ENCODE measurements at places on chromosomes 3 and 15. TPM values are rescaled to one million over a fixed set of nuclear protein-coding genes. Genes with fewer than 3 reads are reported as not detected.

The PRR20G gene
- not detected for total RNA-seq

The CCDC39 gene
- total RNA-seq: 2.2 TPM

The GRAMD1C gene
- 9.2 TPM for total RNA-seq

The KIF15 gene
- 1.3 TPM for total RNA-seq

The NOX5 gene
- not detected for total RNA-seq

The TRIM71 gene
- 2.5 TPM for total RNA-seq

The IL1RAP gene
- 26.8 TPM for total RNA-seq

GRCh38 chr15:40252438-40253166 is 13.7 kb downstream of the PAK6 start:
- peak overlapping the region; percentile 60 for H3K27ac ChIP-seq
- peak; percentile 79 for DNase-seq
- H3K4me1 ChIP-seq: peaks cover 22% of the 10 kb centered on the region
- H3K36me3 ChIP-seq: no peaks in the 10 kb centered on the region
- H3K27me3 ChIP-seq: peaks cover 17% of the 10 kb centered on the region

DNA sequence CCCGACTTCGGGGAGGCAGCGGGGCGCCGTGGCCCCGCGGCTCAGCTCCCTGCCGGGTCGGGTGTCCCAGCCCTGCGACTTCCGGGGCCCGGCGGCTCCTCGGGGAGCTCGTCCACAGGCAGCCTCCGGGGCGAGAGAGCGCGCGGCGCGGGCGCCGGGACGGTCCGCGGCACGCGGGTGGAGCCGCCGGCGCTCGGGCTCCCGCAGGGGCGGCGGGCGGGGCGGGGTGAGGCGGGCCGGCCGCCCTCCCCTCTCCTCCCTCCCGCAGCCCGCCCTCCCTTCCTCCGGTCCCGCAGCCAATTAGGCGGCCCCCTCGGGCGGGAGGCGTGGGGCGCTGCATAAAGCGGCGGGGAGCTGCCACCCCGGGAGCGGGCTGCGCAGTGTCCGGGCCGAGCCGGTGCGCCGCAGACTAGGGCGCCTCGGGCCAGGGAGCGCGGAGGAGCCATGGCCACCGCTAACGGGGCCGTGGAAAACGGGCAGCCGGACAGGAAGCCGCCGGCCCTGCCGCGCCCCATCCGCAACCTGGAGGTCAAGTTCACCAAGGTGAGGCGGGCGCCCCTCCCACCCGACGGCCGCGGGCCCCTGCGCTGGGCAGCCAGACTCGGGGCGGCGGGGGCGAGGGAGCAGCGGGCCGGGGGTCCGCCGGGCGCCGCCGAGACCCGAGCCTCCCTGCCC is at the start of gene ALDH1A3:
TSS of gene ALDH1A3 (plus strand) at position 368 of the 675 bp plus-strand sequence. CDS start at position 445, 77 bp downstream.
- H3K4me3 ChIP-seq: peak within 1 kb of the TSS; percentile 50
- H3K36me3 ChIP-seq: no peaks in the 10 kb centered on the region
- H3K4me1 ChIP-seq: peaks cover 12% of the 10 kb centered on the region
- H3K27me3 ChIP-seq: peaks cover 51% of the 10 kb centered on the region
- no peak for DNase-seq

- no peaks in the 10 kb centered on the region for H3K27me3 ChIP-seq
- H3K4me3 ChIP-seq: no peak overlapping the region
- no peaks in the 10 kb centered on the region for H3K36me3 ChIP-seq
- no peak overlapping the region for H3K27ac ChIP-seq
- H3K4me1 ChIP-seq: peaks cover 8% of the 10 kb centered on the region
- DNase-seq: no peak
Measured at GRCh38 chr3:124890573-124891190, 3.5 kb upstream of the ITGB5 start.

DNA sequence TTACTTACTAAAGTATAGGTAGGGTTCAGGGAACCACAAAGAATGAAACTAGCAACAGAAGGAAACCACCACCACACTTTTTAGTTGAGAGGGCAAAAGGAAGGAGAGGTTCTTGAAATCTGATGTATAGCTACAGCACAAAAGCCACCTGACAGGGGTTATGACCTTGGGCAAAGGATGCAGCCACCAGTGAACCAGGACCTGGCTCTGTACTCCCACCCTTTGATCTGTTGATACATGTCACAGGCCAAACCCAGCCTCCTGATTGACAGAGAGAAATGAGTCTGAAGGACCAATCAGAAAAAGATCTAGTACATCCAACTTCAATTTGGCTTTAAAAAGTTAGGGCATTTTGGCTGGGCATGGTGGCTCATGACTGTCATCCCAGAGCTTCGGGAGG is 20.0 kb upstream of the BLM start:
- no peak for DNase-seq
- no peaks in the 10 kb centered on the region for H3K36me3 ChIP-seq
- H3K4me1 ChIP-seq: no peaks in the 10 kb centered on the region
- H3K4me3 ChIP-seq: no peak overlapping the region

DNA sequence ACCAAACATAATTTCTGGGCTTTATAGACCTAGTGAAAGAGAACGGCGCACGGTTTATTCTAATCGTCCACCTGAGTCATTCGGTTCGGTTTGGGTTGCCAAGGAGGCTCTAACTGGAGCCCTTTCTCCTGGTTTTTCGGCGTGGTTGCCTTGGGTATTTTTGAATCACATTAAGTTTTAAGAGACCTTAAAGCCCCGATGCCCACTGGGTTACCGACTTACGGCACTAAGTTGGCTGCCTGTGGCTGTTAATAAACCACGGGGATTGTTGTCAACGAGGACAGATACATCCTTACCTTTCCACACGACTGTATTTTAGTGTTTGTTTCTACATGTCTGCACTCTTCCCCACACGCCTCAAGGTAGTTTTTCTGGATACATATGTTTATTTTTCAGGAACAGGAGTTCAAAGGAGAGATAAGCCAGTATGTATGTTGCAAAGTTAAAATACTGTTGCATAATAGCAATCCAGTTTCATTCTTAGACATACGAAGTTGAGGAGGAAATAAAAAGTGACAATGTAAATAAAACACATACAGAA is 1.2 kb upstream of the ANP32A start:
- no peak for DNase-seq
- H3K27ac ChIP-seq: peak overlapping the region; percentile 99
- peaks cover 14% of the 10 kb centered on the region for H3K4me1 ChIP-seq
- H3K36me3 ChIP-seq: no peaks in the 10 kb centered on the region
- no peaks in the 10 kb centered on the region for H3K27me3 ChIP-seq
- peak overlapping the region; percentile 96 for H3K4me3 ChIP-seq

DNA sequence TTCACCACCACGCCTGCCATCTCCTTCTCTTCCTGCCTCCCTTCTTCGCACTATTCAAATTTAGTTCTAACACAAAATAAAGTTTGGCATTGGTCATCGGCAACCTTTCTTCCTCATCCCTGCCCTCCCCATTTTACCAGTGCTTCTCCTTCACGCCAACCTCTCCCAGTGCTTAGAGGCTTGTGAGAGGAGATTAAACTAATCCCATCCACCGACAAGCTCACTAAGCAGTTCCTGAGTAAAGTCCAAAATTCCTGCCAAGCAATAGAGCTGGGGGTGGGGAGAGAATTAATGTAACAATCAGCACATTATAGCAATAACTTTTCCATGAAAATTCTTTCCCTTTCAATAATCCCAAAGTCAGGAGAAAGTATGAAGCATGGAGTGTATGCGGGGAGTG is 157.4 kb upstream of the GMNC start:
- no peak for DNase-seq
- no peaks in the 10 kb centered on the region for H3K36me3 ChIP-seq
- no peak overlapping the region for H3K27ac ChIP-seq
- no peaks in the 10 kb centered on the region for H3K27me3 ChIP-seq

DNA sequence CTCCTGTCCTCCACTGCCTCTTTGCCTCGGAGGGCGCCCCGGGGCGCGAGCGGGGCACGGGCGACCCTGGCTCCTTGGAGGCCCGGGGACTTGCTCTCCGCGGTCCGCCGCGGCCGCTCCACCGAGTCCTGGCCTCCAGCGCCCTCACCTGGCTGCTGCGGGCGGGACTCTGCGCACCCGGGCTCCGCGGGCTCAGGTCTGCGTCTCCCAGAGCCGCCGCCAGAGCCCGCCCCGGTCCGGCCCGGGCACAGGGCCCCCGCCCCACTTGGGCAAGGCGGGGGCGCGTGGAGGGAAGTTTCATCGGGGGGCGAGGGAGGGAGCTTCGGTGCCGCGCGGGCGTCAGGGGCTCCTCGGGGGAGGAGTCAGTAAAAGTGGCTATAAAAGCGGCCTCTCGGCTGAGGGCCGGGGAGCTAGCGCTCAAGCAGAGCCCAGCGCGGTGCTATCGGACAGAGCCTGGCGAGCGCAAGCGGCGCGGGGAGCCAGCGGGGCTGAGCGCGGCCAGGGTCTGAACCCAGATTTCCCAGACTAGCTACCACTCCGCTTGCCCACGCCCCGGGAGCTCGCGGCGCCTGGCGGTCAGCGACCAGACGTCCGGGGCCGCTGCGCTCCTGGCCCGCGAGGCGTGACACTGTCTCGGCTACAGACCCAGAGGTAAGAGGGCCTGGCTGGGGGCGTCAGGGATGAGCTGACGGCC is at the start of gene CEMIP:
TSS of gene CEMIP (plus strand) at position 407 of the 694 bp plus-strand sequence. CDS start 94,510 bp downstream, outside the sequence.
- H3K4me3 ChIP-seq: peak within 1 kb of the TSS; percentile 58
- no peak within 1 kb of the TSS for H3K27ac ChIP-seq
- DNase-seq: peak; percentile 80
- H3K4me1 ChIP-seq: peaks cover 51% of the 10 kb centered on the region
- H3K36me3 ChIP-seq: no peaks in the 10 kb centered on the region

GRCh38 chr15:60477916-60478565 is 901 bp downstream of the ICE2 start:
- peaks cover 20% of the 10 kb centered on the region for H3K36me3 ChIP-seq
- peak overlapping the region; percentile 94 for H3K27ac ChIP-seq
- H3K27me3 ChIP-seq: no peaks in the 10 kb centered on the region

- no peaks in the 10 kb centered on the region for H3K36me3 ChIP-seq
- no peak overlapping the region for H3K4me3 ChIP-seq
- H3K27me3 ChIP-seq: no peaks in the 10 kb centered on the region
- H3K27ac ChIP-seq: no peak overlapping the region
Measured at GRCh38 chr15:51114437-51115119, 19.9 kb upstream of the TNFAIP8L3 start.

DNA sequence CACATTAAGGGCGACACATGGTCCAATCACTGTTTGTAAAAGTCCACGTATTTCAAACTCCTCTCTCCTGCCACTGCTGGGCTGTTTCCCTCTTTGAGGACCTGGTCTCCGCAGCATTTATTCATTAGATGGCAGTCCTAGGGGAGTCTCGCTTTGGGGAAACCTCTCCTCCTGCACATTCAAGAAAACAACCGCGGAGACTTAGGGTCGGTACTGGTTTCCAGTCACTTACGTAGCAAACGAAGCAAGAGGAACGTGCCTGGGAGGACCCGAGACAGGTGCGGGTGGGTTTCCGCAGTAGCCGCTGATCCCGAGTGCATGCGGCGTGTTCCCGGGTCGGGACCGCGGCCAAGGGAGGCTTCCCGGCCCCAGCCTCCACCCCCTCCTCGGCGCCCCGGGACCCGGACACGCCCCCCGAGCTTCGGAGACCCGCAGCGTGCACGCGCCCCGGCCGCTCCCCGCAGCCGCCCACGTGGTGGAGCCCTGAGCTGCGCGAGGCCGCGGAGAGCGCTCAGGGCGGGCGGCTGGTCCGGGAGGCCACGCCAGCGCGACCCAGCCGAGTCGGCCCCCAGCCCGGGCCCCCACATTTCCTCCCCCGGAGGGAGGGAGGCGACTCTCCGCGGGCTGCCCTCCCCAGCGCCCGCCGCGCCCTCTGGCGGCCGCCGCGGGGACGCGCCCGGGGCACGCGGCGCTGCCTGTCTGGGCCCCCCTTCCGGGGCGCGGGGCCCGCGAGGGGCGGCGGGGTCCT is 1.1 kb upstream of the IGF1R start:
- H3K36me3 ChIP-seq: no peaks in the 10 kb centered on the region
- peaks cover 28% of the 10 kb centered on the region for H3K4me1 ChIP-seq
- peaks cover 6% of the 10 kb centered on the region for H3K27me3 ChIP-seq

DNA sequence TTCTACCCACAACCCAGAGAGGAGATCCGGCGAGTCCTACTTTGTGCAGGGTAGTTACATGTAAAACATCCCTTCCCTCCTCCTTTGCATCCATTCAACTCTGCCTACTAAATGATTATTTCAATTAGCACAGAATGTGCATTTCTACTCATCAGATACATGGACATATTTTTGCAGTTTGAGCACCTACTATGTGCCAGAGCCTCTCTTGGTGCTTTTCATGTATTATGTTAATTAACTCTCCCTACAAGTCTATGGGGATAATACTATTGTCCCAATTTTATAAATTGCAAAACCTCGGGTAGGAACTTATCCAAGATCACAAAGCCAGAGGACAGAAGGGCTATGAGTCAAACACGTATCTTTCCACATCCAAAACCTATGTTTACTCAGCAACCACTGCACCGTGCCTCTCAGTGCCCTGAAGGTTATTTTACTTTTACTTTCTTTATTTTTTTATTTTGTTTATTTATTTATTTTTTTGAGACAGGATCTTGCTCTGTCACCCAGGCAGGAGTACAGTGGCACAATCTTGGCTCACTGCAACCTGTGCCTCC is 432.8 kb downstream of the MAGI1 start:
- H3K36me3 ChIP-seq: no peaks in the 10 kb centered on the region
- H3K4me3 ChIP-seq: no peak overlapping the region
- no peak for DNase-seq
- no peaks in the 10 kb centered on the region for H3K4me1 ChIP-seq
- H3K27me3 ChIP-seq: no peaks in the 10 kb centered on the region
- no peak overlapping the region for H3K27ac ChIP-seq

DNA sequence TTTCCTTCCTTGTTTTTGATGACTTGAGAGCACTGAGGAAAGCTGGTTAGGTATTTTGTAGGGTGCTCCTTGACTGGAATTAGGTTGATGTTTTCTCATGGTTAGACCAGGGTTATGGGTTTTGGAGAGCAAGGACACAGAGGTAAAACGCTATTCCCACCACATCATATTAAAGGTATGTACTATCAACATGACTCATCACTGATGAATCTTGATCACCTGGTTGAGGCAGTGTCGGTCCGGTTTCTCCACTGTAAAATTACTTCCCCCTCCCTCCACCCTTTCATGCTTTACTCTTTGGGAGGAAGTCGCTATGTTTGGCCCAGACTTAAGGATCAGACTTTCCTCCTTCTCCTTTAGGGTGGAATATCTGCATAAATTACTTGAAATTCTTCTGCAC is 201.6 kb downstream of the EDEM1 start:
- no peaks in the 10 kb centered on the region for H3K36me3 ChIP-seq
- H3K4me3 ChIP-seq: no peak overlapping the region
- no peaks in the 10 kb centered on the region for H3K4me1 ChIP-seq
- H3K27me3 ChIP-seq: no peaks in the 10 kb centered on the region
- no peak overlapping the region for H3K27ac ChIP-seq
- DNase-seq: no peak

DNA sequence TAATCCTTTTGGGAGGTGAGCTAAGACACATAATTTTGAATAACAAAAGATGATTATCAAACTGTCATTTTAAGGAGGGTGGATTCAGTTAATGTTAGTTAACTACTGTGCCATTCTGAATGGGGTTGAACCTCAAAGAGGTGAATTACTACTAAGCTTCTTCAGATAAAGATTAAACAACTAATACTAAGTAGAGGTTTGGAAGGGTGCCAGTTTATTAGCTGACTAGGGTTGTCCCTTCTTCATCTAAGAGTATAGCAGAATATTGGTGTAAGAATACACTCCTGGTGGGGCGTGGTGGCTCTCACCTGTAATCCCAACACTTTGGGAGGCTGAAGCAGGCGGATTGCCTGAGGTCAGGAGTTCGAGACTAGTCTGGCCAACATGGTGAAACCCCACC is 123.1 kb upstream of the LRRFIP2 start:
- H3K27me3 ChIP-seq: no peaks in the 10 kb centered on the region
- no peak for DNase-seq
- H3K4me3 ChIP-seq: no peak overlapping the region
- no peaks in the 10 kb centered on the region for H3K4me1 ChIP-seq

- H3K36me3 ChIP-seq: no peaks in the 10 kb centered on the region
- H3K4me3 ChIP-seq: no peak overlapping the region
- DNase-seq: no peak
- no peaks in the 10 kb centered on the region for H3K4me1 ChIP-seq
- no peak overlapping the region for H3K27ac ChIP-seq
Measured at GRCh38 chr3:116384717-116385116, 60.6 kb downstream of the LSAMP start.

- H3K36me3 ChIP-seq: no peaks in the 10 kb centered on the region
- peaks cover 5% of the 10 kb centered on the region for H3K4me1 ChIP-seq
- no peak overlapping the region for H3K27ac ChIP-seq
- no peak overlapping the region for H3K4me3 ChIP-seq
Measured at GRCh38 chr15:60635507-60636352, 156.8 kb upstream of the ICE2 start.
